ENCODE measurements at places on chromosomes 3 and 15.

- DNase-seq: no peak
Measured at GRCh38 chr3:55060896-55061719, 133.2 kb upstream of the LRTM1 start.

GRCh38 chr15:28129231-28129848 lies 30.2 kb upstream of the OCA2 start:
- no peak for DNase-seq

DNA sequence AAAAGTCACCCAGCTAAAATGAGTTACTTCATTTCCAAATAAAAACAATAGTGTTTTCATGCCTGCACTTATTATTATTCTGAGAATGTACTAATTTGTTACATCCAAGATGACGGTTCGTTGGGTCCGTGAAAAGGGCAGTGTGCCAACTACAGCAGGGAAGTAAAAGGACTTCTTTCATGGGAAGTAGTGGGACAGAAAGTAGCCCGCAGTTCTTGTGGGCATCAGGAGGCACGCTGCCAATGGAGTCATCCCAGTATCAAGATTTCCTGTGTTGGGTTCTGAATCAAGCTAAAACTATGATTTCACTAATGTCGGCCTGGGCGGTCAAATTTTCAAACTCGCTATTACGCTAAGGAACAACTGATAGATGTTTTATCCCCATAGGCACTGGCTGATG lies 254.5 kb upstream of the SOX2 start:
- no peak for DNase-seq

DNA sequence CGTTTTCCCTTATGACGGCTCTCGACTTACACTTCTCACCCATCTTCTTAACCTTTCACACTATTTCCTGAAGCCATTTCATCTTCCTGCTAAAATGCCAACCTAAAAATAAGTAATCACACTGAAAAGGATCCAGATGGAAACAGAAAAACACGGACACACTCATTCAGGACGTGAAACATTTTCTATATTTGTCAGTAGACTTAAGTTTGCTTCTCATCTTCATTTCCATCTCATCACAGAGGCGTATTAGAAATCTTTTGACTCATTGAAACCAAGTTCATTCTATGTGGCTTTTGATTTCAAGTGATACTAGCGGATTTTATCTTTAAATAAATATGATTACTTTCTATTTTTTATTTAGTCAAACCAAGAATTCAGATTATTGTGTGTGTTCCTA lies 27.4 kb upstream of the DLG1 start:
- no peak for DNase-seq

DNA sequence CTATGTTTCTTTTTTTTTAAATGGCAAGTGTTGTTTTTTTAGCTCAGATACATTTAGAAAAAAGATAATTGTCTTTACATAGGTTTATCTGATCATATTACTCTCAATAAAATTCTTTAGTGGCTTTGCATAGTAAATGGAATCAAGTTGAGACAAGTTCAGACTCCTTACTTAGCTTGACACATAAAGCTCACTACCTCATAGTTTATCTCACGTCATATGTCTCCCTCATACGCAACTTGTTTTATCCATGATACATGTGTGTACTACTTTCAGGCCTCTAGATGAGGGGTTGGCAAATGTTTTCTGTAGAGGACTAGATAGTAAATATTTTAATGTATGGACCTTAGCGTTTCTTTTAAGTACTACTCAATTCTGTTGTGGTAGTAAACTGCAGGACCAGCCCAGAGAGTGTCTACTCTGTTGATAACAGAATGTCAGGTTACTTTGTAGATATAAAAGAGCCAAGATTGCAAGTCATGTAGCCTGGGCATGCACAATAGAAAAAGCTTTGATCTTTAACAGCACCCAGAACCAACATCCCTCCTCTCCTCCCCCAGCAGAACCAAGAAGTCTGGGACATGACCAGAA lies 28.2 kb upstream of the MGA start:
- DNase-seq: no peak

DNA sequence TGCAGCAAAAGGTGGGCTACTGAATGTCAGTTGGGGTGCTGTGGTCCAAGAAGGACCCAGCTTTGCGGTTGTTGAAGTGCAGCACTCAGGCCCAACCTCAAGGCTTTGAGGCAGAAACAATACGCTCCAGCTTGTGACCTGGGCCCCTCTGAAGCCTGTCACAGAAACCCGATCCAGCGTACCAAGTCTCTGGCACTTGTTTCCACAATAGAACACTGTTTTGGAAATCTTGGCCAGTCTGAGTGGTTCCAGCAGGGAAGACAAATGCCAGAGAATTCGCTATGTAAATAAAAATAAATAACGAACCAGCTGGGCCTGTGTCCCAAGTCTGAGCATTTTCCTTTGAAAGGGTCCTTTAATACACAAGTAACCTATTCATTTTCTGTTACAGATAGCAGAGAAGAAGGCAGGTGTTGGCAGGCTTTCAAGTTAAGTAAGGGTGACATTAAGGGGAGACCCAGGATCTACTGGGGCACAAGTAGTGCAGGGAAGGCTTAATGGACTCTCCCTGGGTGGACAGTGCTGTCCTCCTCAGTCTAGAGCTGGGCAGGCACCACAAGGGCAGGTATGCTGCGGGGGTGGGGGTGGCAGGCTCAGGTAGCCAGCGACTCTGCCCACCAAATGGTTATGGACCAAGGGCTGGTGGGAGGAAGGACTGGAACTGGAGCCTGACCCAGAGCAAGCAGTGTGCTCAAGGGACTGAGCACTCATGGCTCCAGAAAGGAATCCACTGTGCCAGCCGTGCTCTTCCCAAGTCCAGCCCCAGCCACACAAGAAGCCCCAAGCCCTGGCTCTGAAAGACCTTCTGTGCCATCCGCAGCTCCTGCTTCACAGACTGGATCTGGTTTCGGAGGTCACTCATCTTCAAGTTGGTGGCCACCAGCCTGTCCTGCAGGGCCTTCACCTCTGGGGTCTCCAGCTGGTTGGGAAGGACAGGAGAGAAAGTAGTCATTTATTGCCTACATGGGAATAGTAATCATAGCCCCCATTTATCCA lies 26.3 kb downstream of the CCDC13 start:
- no peak for DNase-seq

DNA sequence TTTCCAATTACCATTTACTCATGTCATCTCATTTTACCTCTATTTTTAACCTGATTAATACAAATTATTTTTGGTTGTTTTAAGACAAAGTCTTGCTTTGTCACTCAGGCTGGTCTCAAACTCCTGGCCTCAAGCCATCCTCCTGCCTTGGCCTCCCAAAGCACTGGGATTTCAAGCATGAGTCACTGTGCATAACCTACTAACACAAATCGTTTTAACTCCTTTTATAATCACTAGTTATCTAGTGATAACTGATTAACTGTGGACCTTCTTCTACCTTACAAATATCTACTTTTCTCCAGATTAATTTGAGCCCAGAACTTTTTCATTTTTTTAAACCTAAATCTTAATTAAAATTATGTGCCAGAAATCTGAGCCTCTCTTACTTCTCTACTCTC lies 4.6 kb downstream of the ATP13A3 start:
- DNase-seq: no peak

- peak; percentile 33 for DNase-seq
Measured at GRCh38 chr15:77418966-77419835, 703 bp downstream of the PEAK1 start.

- DNase-seq: no peak
Measured at GRCh38 chr15:35381328-35381727, 164.6 kb downstream of the DPH6 start.

GRCh38 chr3:46082021-46082420 lies 54.7 kb upstream of the XCR1 start:
- DNase-seq: no peak

- no peak for DNase-seq
Measured at GRCh38 chr3:136311968-136312367, 61.8 kb downstream of the PCCB start.

Data from 8988T (cell line).